ENCODE measurements at places on chromosomes 13 and 19.

DNA sequence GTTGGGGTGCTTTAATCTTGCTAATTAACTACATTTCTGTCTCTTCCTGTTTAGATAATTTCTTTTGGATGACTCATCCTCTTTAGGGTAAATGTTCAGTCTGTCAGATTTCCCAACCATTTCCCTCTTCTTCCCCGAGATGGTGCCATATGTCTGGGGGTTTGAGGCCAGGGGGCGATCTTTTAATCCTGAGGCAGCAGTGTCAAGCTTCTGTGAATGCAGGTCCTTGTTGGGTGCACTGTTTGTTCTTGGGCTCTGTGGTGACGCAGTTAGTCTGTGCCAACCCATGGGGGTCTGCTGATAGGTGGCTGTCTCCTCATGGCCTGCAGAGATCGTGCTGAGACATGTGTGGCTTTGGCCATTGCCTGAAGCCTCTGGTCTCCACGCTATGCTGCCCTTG, 420.4 kb downstream of the NDFIP2 start:
- DNase-seq = no peak

DNA sequence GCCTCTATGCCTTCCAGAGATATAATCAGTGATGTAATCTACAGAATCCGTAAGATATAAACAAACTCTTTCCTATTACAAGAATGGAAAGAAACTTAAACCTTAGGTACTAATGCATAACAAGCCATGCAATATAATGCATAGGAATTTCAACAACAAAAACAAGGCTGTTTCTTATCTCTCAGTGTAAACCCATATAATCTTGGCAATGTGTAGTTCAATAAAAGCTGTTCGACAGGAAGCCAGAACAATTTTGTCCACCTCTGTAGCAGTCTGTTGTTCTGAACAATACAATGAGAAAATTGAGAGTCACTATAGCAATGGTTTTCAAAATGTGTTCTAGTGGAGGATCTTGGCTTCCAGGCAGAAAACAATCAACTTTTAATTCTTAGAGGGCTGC, 111.5 kb upstream of the FREM2 start:
- no peak for DNase-seq

- no peak for DNase-seq
Measured at GRCh38 chr13:95360052-95360451, 58.8 kb upstream of the ABCC4 start.

- DNase-seq = peak; percentile 76
Measured at GRCh38 chr19:35755550-35756376, 1.1 kb downstream of the HSPB6 start.

DNA sequence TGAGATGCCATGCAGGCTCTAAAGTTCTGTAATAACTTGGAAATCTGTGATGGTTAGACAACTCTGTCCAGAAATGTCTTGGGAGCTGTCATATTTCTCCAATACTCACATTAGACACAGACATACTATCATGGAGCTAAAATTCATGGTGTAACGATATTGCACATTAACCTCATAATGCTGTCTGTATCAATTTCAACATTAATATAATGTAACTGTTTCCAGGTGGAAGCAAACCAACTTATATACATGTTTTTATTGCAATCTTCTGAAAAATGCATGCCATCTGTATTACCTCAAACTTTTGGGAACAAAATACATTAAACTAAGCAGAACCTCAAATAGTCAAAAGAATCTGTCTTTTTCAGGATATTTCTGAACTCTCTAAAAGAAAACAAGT, 14.7 kb upstream of the SPART start:
- peak; percentile 46 for DNase-seq

GRCh38 chr19:18490728-18491127, 31.1 kb downstream of the ELL start:
- DNase-seq = no peak

GRCh38 chr13:40974460-40975407, 44.4 kb downstream of the ELF1 start:
- peak; percentile 42 for DNase-seq

DNA sequence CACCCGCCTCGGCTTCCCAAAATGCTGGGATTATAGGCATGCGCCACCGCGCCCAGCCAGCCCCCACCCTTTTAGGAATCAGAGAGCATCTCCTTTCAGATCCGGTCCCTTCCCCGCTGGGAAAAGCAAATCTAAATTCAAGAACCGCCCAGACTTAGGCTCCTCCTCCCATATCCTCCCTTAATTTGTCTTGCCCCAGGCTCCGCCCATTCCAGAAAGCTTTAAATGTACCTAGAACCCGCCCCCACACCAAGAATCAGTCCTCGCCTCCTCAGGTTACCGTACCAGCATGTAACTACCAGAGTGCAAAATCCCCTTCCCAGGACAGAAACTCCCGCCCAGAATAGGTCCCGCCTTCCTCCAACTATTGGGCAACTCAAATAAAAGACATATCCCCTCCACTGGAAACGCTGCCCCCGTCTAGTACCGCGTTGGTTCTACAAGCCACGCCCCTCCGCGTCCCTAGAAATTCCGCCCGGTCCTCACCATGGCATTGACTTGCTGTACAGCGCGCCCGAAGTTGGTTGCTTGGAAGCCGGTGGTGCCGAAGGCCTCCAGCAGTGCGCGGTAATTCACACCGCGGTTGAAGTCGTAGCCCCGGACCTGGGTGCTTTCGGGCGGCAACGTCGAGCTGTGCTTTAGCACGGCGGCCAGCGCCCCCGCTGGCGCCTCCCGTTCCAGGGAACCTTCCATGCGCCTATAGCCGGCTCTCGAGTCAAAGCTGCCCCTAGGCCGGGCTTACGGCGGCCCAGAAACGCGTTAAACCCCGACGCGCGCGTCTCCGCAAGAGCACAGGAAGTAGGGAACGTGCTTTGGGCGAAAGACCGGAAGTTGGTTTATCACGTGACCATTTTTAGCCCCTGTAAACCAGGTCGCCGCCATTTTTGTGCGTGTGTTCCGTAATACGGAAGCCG, at the start of gene DHPS:
TSS of gene DHPS (minus strand) at position 807 of the 914 bp plus-strand sequence. CDS start at position 693, 114 bp downstream.
- peak; percentile 98 for DNase-seq

DNA sequence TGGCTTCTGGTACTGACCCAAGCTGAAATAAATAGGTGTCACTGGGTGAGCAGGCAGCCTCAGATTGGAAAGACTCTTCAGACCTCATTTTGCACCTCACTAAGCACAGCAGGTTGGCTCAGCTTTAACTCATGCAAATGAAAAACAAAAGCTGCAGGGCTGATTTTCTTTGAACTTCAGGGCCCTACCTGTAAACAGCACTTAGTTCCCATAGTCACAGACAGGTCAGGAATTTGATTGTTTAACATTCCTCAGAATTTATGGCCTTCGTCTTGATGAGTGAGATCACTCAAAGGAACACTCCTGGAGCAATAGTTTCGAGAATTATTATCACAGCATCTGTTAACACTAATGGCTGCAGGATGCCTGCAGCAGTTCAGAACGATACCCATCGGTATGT, 718.5 kb downstream of the EFNB2 start:
- DNase-seq = no peak

DNA sequence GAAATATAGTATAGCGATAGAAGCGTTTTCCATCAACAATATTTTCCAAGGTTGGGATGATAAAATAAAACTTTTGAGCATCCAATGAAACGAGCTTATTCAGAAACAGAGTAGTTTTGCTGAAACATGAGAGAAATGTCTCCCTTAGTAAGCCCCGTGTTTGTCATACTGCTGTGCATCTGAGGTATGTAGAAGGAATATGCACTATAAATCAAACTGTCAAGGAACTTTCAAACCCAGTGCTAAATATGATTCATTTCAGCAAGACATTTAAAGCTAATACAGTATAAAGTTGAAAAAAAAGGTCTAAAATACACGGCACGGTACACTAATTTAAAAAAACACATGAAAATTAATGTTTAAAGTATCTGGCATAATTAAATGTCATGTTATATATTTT, 546.2 kb downstream of the SLITRK5 start:
- DNase-seq = no peak

- peak; percentile 3 for DNase-seq
Measured at GRCh38 chr13:102089177-102089576, 312.7 kb downstream of the FGF14 start.

- no peak for DNase-seq
Measured at GRCh38 chr19:27770095-27770494, 1442.9 kb downstream of the UQCRFS1 start.

- no peak for DNase-seq
Measured at GRCh38 chr13:102845289-102845629, 573 bp upstream of the ERCC5 start.

DNA sequence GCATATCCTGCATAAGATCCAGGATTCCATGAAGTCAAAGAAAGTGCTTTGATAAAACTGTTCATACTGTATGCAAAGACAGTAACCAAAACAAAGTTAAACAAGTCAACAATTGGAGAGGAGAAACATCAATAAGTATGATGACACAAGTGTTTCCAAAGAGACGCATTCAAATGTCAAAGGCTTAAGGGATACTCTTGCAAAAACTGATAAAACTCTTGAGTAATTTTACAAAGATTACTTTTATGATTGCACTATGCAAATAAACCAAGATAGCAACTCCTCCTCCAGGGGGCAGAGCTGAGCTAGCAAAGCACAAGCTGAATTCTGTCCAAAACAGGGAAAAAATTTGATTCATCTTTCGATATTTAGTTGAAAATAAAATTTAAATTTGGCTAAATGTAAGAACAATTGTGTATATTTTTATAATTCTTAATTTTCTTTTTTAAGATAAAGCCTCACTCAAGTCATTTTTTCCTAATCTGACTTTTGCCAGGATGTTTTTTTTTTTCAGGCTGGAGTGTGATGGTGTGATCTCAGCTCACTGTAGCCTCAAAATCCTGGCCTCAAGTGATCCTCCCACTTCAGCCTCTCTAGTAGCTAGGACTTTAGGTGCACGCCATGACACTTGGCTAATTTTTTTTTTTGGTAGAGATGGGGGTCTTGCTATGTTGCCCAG, 84.0 kb downstream of the MZT1 start:
- DNase-seq = peak; percentile 25

- DNase-seq = peak; percentile 98
Measured at GRCh38 chr19:47663435-47663910, 49.7 kb upstream of the EHD2 start.

DNA sequence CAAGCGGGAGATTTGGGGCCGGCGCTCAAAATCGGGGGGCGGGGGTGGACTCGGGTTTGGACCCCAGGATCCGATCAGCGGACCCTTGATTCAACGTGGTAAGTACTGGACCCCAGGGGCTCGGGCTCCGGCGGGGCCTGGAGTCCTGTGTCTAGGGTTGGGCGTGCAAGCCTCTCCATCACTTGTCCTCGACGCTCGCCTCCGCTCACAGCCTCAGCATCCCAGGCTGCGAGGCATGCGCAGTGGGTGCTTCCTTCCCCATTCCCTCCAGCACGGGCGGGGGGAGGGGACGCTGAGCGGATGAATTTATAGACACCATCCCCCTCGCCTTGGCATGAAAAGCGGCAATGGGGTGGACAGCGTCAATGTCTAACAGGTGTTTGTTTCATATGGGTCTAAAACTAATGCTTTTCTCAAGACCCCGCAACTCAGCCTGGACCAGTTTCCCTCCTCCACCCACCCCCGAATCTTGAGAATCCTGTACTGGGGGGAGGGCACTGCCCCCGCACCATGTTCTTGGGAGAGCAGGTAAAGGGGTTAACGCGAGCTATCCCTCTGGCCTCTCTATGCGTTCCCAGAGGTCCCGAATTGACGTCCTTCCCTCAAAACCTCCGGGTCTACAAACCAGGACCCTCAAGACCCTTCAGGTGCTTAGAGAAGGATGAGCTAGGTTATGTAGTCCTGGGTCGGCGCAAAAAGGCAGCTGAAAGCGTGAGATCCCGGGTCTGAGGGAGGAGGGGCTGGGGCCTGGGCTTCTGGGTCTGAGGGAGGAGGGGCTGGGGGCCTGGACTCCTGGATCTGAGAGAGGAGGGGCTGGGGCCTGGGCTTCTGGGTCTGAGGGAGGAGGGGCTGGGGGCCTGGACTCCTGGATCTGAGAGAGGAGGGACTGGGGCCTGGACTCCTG, 579 bp downstream of the CPT1C start:
- DNase-seq = peak; percentile 63

- no peak for DNase-seq
Measured at GRCh38 chr13:77298426-77298825, 28.5 kb downstream of the MYCBP2 start.

GRCh38 chr13:83546476-83546875, 335.8 kb downstream of the SLITRK1 start:
- peak; percentile 40 for DNase-seq

GRCh38 chr13:113915012-113915763, 51.3 kb upstream of the GAS6 start:
- no peak for DNase-seq

DNA sequence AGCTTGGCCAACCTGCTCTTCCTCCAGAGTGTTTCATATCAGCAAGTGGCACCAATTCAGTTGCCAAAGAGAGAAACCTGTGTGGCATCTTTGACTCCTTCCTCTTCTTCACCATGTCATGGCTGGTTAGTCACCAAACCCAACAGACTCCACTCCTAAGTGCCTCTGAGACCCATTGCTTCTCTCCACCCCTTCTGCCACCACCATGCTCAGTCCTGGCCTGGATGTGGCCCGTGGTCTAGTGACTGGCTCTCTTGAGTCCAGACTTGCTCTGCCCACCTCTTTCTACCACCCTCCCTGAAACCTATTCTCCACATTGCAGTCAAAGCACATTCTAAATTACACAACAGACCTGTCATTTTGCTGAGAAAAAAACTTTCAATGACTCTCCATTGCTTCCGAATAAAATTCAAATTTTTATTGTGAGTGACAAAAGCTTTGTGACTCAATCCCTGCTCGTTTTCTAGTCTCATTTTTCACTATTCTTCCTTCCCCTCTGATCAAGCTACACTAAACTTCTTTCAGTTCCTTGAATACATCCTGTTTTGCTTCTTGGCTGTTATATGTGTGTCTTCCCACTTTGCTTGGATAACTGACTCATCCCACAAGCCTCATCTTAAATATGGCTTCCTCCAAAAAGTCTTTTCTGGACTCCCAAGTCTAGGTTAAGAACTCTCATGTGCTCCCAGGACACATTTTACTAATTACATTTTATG, 12.0 kb upstream of the TNFSF11 start:
- no peak for DNase-seq

Data from AG10803 (cell line).